Activated naive CD4-positive, alpha-beta T cell (primary cell): ENCODE measurements at places on chromosomes 3 and 15.
A peak's percentile ranks its signal among the peaks of the same experiment; 100 is the strongest.

GRCh38 chr3:120756061-120756460 lies 13.5 kb downstream of the GTF2E1 start:
- DNase-seq, result no peak

DNA sequence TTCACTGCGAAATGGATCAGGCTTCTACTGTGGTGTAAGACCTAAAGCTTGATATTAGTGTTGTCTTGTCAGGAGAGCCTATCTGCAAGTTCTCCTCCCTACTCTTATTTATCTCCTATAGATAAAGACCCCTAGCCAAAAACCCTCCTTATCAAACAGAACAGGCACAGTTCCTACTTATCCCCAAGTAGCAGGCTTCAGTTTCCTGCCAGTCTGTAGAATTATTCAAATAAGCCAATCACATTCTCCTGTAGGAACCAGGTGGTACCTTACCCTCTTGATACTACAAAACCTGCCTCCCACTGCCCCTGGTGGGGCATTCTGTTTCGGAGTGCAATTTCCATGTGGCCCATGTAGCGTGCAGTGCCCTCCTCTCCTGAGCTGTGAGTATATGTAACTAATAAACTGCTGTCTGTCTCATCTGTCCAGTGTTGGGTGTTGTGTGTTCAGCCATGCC lies 28.7 kb downstream of the HDGFL3 start:
- DNase-seq, result no peak

GRCh38 chr3:128969993-128970739 lies 23.7 kb downstream of the CFAP92 start:
- peak; percentile 46 for DNase-seq

DNA sequence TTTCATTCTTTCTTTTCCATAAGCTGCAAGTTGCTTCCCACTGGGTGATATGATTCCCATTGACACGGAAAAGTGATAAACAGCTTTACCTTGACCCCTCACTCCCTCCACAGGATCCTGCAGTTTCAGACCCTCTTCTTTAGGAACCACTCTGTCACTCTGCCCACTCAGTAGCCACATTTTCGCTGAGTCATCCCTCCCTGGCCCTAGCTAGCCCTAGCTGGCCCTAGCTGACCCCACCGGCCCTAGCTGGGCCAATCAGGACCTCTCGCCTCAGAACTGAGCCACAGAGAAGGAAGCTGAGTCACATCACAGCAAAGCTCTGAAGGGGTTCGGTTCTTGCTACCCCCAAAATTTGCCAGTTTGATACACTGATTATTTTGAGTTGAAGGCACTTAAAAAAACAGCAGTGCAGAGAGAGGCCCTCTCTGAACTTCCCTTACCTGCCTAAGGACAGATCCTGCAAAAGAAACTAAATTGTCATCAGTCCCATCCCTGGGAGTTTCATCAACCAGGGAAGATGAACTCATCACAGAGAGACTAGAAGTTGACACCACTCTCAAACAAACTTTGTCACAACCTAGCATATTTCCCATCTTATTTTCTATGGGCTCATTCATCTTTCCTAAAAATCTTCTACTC lies 233.5 kb upstream of the PROK2 start:
- DNase-seq, result no peak

DNA sequence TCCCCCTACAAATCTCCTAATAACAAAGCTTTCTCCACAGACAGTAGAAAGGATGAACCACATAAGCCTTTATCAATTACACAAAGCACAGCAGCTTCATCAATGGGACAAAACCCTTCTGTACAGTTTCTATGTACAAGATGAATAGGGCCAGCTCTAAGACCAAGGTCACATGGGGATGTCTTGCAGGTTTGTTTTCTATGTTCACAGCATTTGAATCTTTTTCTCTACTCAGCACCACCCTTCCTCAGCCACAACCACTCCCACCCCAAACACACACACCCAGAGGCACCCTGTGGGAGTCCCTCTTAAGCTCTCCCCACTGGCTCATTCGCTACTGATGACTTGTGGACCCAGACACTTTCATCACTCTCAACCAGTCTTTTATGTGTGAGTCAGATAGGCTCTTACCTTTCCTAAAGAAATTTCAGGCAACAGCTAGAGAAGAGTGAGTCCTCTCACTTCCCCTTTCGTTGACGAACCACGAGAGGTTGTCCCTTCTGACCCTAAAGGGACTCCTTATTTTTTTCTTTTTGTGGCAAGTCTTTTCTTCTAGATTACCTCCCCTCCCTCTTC lies 57.9 kb downstream of the ARHGAP31 start:
- peak; percentile 7 for DNase-seq

DNA sequence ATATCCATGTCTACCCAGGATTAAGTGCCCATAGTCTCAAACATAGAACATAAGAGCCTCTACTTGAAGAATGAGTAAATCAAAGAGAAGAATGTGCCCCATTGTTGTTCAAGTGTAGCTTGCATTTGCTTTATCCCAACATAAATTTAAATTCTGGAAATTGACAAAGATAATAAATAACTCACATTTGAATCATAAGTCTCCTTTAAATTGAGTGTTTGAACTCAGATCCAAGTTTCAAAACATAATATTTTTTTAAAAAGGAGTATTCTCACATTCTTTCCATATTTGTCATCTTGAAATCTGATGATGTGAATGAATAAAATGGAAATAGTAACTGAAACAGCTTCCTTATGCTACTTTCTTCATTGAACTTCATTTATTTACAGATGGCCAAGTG lies 135.2 kb downstream of the MECOM start:
- no peak for DNase-seq

DNA sequence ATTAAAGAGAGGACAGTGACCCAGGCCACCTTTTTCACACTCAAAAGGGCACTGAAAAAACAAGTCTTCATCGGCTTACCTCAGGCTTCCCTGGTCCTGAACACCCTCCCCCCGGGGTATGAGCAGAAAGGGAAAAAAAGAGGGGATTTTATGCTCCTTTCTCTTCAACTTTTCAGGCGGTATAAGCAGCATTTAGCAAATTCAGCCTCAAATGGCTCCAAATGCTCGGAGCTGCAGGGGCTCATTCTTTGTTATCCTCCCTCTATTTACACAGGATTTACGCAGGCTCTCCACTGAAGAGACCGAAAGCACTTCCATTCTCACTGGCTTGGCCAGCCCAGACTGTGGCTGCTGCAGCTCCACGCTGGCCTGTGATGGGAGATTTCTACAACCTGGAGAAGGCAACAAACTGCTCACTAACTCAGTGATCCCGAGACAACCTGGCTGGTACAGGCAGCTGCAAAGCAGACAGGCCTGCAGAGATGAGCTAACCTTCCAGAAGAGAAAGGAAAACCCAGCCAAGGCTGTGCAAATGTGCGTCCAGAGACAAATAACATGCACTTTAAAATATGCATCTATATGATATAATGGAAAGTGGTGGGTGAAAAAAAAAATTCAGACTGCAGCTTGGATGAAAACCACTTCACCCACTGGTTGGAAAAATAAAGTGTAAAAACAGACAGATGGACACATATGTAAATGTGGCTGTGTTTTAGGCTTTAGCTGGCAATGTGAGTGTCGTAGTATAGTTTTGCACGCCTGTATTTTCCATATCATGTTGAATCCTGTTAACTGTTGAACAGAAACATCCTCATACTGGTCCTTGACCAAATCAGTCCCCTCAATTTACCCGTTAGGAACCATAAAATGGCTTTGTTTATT lies 54.2 kb downstream of the MEIS2 start:
- DNase-seq, result no peak

DNA sequence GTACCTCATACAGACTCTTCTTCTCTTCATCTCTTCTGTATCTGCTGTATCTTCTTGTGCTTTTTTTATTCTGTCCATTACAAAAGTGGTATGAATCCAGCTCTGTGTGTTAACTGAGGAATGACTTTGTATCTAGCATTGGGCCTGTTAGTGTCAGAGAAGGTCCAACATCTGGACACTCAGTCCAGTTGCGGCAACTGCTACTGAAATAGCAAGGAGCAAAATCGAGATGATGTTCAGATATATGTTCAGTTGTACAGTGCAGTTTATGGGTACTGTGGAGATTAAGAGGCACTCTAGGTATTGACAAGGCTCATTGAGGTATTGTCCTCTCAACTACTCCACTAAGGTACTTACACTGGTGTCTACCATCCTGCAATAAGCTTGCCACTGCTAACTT lies 42.6 kb downstream of the KLHDC8B start:
- DNase-seq, result no peak

DNA sequence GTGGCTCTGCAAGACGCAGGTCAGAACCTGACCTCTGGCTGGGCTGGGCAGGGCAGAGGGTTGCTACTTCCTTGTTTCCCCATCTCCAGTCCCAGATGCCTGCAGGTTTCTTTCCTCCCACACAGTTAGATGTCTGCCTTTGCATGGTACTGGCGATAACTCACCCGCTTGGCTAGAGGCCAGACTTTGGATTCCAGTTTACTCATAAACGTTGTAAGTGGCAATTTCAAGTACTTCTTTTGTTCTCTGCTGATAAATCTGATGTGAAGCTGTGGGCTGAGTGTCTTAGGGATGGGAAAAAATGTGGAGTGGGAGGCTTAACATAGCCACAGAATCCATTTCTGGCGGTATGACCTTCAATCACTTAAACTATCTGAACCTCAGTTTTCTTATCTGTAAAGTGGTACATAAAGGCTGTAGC lies 194.2 kb downstream of the EBLN2 start:
- no peak for DNase-seq

- DNase-seq, result no peak
Observed at GRCh38 chr3:72336821-72337479, 511.3 kb downstream of the SHQ1 start.

GRCh38 chr15:94229591-94230369 lies 1.6 kb upstream of the MCTP2 start:
- DNase-seq, result no peak

DNA sequence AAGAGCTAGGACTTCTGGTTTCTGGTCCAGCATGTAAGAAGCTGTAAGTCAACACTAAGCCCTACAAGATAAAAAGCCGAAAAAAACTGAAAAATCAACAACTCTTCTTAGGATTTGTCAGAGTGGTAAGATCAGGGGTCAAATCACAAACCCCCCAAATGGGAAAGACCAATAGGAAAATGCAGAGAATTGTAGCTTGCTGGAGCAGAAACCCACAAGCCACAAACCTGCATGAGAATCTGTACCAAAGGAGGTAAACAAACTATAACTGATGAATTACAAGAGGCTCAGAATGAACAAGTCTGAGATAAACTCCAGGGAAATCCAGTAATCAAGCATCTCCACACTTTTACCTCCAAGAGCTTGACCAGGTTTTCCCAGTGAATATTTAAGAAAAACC lies 36.0 kb downstream of the RFX7 start:
- no peak for DNase-seq

DNA sequence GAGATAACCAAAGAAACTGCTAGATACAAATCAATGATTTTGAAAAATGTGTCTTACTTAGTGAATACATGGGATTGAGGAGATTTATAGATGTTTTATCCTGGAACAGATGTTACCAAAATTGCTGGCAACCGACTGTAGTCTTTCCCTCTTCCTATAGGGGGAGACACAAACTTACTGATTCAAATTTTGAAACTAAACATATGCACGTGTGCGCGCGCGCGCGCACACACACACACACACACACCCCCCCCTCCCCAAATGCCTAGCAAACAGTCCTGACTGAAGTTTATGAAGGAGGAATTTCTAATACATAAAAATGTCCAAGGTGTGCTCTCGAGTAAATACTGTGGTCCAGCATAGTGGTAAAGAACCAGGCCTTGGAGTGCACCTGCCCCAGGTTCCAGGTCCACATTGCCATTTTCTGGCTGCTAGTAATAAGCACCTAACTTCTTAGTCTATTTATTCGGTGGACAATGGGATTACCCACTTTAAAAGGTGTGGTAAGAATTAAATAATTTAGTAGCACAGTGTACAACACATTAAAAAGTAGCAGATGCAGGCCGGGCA lies 18.5 kb upstream of the C3orf62 start:
- no peak for DNase-seq

DNA sequence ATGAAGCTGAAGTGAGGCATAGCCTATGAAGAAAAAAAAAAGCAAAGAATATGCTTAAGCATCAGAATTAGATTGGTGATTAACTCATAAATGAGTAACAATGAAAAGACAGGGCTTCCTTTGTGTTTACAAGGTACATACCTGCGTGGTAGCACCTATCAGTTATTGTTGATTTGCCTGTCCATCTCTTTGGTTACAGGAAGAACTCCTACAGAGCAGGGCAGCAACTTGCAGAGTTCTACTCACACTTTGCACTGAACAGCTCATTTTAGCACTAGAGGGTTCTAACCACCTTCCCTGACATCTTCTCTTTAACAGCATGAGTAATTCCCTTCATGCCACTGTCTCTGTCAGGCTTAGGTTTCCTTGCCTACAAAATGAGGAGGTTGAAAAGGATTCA lies 166.0 kb downstream of the DPH6 start:
- no peak for DNase-seq
